ENCODE measurements at places on chromosomes 4 and X. TPM values are rescaled to one million over a fixed set of nuclear protein-coding genes. Genes with fewer than 3 reads are reported as not detected.

GRCh38 chr4:144709793-144710525, 64.0 kb downstream of the HHIP start:
- DNase-seq: no peak

Gene GPR119
- total RNA-seq: not detected

GRCh38 chr4:140856621-140857062, 100.5 kb upstream of the TBC1D9 start:
- no peak for DNase-seq

DNA sequence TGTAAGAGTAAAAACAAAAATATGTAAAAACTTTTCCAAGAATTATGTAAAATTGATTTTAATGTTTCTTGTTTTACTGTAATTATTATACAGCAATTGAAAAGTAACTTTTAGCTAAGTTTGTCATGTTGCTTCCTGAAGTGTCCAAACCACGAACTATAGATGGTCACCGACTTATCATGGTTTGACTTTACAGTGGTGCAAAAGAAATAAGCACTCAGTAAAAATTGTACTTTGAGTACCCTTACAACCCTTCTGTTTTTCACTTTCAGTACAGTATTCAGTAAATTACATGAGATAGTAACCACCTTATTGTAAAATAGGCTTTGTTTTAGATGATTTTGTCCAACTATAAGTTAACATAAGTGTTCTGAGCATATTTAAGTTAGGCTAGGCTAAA, 93.8 kb downstream of the SLC10A6 start:
- DNase-seq: no peak

DNA sequence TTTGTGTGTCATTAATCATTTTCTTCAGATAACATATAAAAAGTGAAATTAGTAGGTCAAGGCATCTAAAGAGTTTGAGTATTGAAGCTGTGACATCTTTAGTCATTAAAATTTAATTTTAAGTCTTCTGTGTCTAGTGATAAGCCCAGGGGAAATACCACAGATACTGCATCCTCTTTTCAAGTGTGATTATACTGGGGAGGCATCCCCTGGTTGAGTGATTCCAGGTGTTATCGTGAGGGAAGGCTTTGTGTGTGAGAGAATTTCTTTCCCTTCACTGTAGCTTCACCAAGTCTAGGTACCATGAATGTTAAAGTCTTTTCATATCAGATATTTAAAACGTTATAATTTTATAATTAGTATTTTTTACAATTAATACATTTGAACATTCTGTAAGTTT, 193.4 kb downstream of the FRAS1 start:
- DNase-seq: no peak

GRCh38 chr4:188735082-188735481, 595.8 kb downstream of the TRIML1 start:
- no peak for DNase-seq

- DNase-seq: no peak
Observed at GRCh38 chr4:119040694-119041185, 94.9 kb upstream of the MYOZ2 start.

DNA sequence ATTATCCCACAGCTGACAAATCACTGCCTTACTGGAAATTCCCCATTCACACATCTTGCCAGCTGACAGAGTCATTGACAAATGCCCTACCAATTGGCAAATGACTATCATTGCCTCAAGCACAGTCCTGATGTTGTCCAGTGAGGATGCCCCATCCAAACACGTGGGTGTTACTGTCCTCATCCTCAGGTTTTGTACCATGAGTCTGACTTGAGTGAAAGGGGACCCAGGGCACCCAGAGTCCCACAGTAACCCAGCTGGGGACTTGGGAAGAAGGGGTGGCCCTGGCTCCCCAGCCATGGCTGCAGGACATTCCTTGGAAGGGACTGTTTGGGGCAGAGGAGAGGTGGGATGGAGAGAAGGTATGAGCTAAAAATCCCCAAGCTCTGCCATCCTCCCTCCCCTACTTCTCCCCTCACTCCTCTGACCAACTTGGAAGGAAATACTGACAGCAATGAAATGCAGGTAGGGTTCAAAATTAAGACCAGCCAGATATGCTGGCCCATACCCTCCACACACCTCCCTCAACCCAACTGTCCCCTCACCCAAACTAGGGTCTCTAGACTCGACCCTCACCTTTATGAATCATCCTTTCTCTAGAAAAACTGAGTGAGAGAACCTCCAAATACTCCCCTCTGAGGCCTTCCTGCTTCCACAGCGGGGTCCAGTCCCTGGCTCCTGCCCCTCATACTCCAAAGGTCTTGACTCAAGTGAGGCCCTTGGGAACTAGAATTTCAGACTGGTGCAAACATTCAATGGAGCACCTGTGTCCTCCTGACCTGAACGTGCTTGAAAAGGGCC, 5.1 kb downstream of the TIMP1 start:
- DNase-seq: no peak

Gene GLUD2
- total RNA-seq: 1.5 TPM

- no peak for DNase-seq
Observed at GRCh38 chr4:59094505-59094904, 1984.3 kb upstream of the IGFBP7 start.

GRCh38 chr4:45186249-45186648, 459.9 kb upstream of the GNPDA2 start:
- DNase-seq: no peak

All from Right ventricle myocardium inferior (tissue), 1 donor.